GOT3 (cell line): ENCODE measurements at places on chromosomes 2 and 18.

- no peak for DNase-seq
These were observed 201.8 kb upstream of the GALNT5 start for GRCh38 chr2:157055660-157056199.

GRCh38 chr18:6374340-6374739 is 40.4 kb downstream of the L3MBTL4 start:
- DNase-seq, result no peak

GRCh38 chr2:28544922-28545589 is 49.2 kb downstream of the PLB1 start:
- no peak for DNase-seq

DNA sequence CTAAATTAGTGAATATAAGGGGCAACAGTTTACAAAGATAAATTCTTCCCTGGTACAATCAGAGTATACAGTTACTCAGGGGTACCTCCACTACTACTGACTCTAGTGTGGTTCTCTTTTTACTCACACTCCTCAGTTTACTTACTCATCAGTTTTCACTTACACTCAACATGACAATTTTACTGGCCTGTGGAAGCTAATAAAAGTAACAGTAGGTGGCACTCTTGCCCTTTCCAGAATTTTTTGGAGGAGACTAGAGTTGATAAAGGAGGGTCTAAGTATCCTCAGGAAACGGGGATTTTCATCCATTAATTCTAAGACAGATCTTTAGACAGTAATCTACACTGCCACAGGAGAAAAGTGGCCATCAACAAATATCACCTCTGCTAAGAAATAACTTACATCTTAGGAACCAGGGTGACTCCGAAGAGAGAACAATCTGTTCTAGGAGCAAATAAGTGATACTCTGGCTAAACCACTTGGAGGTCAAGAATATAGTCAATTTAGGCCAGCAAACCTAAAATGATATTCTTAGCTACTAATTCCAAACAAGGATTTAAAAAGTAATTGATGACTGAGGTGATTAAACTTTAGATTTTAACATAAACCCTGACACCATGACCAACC is 61.3 kb downstream of the ATL2 start:
- DNase-seq, result no peak
